Activated CD4-positive, alpha-beta T cell treated with anti-CD3 and anti-CD28 coated beads for 24 hours (primary cell): ENCODE measurements at places on chromosomes 4 and X.

DNA sequence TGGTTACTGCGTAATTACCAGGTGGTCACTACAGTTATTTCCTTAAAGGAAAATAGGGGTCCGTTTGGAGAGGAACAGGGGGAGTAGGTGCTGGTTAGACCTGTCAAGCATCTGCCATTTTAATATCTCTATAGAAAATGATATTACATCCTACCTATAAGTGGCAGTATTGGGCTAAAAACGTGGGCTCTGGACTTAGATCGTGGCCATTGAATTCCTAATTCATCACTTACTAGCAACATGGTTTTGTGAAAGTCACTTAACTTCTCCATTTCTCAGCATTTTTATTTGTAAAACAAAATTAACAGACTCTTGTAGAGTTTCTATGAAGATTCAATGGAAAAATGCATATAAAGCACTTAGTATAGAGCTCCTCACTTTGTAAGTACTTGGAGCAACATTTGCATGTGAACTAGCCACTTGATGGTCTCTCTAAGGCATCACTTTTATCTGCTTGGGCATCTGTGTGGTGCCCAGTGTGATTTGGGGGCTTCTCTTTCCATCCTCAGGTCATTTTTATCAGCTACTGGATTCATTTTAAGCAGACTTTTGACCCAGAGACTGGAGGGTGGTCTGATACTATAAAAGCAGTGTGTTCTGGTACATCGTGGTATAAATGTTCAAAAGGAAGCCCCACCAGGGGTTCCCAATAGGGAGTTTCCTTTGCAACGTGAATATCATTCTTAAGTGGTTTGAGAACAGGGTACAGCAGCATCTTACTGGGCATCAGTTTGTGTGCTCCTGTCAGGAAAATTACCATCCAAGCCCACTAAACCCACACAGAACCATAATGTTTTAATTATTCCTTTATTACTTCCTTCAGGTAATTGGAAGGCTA is 42.7 kb upstream of the RASSF6 start:
- no peak for DNase-seq

DNA sequence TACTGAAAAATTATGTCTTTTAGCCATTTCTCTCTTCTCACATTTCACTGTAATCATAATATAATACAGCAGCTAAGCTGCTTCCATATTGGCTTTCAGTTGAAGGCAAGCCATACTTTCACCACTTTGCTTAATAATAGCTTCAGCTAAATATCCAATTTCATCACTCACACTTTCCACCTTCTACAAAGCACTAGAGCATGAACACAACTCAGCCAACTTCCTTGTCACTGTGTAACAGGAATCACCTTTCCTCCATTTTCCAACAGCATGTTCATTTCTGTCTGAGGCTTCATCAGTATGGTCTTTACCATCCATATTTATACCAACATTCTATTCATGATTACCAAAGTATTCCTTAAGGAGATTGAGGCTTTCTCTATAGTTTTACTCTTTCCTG is 219.8 kb upstream of the CTSO start:
- no peak for DNase-seq

DNA sequence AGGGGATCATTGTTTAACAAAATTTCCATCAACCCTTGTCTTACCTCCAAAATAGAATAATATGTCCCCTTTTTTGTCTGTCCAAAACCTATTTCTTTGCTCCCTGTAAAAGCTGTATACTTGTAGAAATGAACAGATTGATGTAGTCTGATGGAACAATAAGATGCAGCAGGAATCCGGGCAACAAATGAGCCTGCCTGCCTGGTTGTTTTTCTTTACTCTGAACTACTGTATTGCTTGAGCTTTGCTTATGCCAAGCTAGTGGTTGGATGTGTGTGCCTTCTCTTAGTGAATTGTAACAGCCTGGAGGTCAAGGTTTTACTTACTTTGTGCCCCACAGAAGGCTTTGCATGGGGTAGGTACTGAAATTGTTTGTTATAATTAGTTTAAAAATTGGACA is 116.2 kb upstream of the TLL1 start:
- no peak for DNase-seq

- no peak for DNase-seq
Observed at GRCh38 chrX:19684311-19684710, 169.0 kb upstream of the MAP3K15 start.

- no peak for DNase-seq
Observed at GRCh38 chr4:57442831-57443291, 332.7 kb upstream of the IGFBP7 start.

DNA sequence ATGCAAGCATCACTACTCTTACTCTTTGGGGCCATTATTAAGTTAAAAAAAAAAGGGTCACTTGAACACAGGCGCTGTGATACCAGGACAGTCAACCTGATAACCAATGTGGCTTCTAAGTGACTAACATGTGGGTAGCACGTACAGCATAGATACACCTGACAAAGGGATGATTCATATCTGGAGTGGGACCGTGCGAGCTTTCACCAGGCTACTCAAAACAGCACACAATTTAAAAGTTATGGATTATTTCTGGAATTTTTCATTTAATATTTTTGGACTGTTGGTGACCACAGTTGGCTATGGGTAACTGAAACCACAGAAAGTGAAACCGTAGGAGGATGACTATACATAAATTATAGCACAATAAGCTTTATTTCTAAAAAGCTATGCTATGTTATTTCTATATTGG is 113.8 kb upstream of the STIM2 start:
- no peak for DNase-seq

GRCh38 chr4:157888281-157888680 is 284.5 kb downstream of the GASK1B start:
- no peak for DNase-seq

GRCh38 chr4:58113126-58113525 is 1002.9 kb upstream of the IGFBP7 start:
- DNase-seq, result no peak
